ENCODE measurements at places on chromosomes 1 and 21.
A peak's percentile ranks its signal among the peaks of the same experiment; 100 is the strongest.

GRCh38 chr1:234578735-234579134 is 31.2 kb downstream of the IRF2BP2 start:
- no peak for DNase-seq

DNA sequence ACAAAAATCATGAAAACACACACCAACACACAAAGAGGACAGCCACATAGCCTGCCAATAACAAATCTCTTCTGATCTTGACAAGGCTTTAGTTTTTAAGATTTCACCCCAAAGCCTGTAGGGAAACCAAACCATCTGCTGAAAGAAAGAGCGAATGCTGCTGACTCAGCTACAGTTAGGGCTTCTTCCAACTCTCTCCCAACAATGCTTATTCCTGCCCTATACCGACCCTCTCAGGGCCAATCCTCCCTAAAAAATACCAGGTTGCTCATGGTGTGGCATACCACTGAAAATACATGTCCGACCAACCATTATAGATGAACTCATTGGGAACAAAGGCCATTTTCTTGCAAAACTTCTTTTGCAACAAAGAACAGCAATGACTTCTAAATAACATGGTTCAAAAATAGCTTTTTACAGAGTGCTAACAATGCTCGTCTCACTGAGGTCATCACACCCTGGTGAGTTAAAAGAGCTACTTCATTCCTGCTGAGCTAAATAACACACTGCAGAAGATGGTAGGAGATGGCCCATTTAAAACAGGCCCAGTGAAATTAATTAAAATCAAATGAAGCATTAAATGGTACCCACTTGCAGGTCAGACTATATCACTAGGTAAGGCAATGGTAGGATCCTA is 86.1 kb downstream of the KIAA0319L start:
- no peak for DNase-seq

DNA sequence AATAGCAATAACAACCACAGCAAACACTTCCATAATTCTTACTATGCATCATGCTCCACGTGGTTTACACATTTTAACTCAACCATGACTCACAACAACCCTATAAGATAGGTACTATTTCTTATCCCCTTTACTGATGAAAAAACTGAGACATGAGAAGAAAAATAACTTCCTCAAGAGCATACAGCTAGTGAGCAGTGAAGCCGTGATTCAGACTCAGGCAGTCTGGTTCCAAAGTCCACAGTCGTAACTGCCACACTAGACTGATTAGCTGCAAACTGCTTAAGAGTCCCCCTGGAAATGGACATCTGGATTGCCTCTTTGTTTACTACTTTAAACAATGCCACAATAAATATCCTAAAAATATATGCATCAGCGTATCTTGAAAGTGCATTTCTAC is 55.7 kb downstream of the PLD5 start:
- DNase-seq: no peak

- DNase-seq: no peak
Observed at GRCh38 chr1:161079436-161080110, 9.8 kb downstream of the NECTIN4 start.

DNA sequence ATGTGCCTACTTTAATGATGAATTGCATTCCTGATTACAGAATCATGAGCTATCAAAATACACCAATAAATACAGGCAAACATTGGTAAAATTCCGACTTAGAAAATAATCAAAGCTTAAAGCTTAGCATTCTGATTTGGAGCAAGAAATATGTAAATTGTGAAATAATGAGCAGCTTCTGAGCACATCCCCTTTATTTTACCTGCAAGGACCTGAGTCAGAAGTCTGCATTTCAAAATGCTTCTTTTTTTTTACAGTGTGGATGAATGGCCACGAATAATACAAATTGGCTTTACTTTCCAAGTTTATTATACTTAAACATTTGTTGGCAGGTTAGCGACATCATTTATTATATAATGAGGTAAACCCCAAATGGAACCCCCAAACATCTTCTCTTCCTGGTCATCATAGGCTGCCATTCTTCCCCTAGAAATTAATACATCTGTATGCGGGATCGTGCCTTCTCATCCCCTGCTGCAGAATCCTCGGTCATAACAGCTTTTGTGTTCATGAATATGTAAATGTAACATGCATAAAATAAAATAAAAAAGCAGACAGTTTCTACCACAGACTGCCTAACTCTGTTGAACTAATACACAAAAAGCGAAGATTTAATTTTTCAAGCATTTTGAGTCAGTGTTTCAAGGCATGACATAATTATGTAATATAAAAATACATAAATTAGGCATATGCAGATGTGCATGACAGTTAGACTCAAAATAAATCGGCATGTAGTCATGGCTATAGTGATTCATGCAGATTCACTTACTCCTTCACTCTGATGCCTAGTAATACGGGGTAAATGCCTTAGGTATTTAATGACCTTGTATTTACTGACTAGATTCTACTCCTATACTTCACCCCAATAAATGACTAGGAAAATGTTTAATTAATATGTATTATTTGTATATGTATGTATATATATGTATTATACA is 339.7 kb downstream of the USP25 start:
- no peak for DNase-seq

DNA sequence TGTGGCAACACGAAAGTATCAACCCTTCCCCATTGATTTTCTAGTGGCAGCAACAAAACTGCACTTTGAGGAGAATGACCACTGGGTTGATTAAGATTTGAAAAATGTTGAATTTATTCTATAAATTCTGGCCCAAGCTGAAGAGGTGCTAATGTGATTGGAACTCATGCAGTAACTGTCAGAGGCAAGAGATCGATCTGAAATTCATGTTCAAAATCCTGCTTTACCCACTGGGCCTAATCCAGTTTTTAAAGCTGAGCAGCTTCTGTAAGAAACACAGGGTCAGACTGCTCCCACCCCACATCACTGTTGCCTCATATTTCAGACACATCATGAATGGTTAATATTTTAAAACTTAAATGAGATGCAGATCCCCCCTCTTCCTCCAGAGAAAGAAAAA is 617.5 kb upstream of the BEND5 start:
- no peak for DNase-seq

- no peak for DNase-seq
Observed at GRCh38 chr1:109392788-109393616, 4.7 kb downstream of the SORT1 start.

GRCh38 chr1:31830065-31830464 is 14.2 kb upstream of the SPOCD1 start:
- DNase-seq: no peak

DNA sequence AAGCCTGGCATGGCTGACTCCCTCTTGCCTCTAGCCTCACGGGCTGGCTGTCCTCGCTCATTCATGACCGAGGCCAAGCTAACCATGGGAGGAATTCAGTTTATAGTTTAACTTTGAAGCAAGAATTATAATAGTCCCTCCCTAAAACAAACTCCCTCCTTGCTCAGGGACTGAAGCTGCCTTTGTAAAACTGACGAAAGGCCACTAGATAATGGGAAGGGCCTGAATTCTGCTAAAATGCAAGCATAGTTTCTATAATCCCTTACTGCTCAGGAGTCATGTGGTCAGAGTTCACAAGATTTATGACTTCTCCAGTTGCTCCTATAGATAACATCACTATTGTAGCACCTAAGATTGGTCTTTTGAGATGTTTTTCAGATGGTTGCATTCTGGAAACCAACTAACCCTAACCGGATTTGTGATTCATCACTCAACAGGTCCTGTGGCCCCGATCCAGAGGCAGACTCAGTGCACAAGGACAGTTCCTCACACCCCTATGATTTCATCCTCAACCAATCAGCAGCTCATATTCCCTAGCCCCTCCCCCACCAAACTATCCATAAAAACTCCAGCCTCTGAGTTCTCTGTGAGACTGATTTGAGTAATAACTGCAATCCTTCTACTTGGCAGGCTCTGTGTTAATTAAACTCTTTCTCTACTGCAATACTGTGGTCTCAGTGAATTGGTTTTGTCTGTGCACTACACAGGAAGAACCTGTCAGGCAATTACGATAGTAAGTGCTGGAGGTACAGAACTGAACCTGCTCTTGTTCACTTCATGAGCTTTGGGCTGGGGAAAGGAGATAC is 26.4 kb downstream of the HHIPL2 start:
- DNase-seq: no peak

DNA sequence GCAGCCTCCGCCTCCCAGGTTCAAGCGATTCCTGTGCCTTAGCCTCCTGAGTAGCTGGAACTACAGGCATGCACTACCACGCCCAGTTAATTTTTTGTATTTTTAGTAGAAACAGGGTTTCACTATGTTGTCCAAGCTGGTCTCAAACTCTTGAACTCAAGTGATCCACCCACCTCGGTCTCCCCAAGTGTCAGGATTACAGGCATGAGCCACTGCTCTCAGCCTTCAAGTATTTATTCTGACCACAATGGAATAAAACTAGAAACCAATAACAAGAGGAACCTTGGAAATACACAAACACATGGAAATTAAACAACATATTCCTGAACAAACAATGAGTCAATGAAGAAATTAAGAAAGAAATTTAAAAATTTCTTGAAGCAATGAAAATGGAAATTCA is 32.7 kb upstream of the DR1 start:
- no peak for DNase-seq

- no peak for DNase-seq
Observed at GRCh38 chr1:165542647-165543046, 1.2 kb upstream of the LRRC52 start.

- DNase-seq: no peak
Observed at GRCh38 chr1:220278991-220279390, 6.7 kb upstream of the RAB3GAP2 start.

DNA sequence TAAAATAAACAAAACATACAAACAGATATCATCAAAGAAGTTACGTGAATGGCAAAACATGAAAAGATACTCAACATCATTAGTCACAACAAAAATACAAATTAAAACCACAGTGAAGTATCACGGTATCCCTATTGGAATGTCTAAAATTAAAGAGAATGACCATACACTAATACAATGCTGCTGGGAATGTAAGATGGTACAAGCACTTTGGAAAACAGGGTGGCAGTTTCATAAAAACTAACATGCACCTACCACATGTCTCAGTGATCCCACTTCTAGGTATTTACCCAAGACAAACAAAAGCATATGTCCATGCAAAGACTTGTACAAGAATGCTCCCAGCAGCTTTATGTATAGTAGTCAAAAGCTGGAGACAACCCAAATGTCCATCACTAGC is 69.1 kb downstream of the HSF2BP start:
- no peak for DNase-seq

- DNase-seq: no peak
Observed at GRCh38 chr1:161720956-161721737, at the start of gene FCRLB. FCRLB (plus strand) TSS chr1:161721544; CDS start chr1:161722673, 1,129 bp downstream.

DNA sequence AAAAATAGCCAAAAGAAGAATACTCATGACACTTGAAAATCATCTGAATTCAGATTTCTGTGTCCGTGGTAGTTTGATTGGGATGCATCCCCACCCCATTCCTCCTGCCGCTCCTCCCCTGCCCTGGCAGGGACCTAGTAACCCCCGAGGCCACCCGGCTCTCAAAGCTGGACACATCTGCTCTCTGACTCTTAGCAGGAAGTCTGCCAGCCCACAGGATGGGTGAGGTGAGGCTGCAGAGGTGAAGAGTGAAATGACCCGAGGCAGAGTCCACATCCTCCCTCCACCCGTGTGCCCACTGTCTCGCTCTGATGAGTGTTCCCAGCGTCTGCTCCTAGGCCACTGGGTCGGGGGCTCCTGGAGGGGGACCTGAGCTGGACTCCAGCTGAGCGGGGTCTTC is 308.5 kb upstream of the VAMP3 start:
- no peak for DNase-seq

DNA sequence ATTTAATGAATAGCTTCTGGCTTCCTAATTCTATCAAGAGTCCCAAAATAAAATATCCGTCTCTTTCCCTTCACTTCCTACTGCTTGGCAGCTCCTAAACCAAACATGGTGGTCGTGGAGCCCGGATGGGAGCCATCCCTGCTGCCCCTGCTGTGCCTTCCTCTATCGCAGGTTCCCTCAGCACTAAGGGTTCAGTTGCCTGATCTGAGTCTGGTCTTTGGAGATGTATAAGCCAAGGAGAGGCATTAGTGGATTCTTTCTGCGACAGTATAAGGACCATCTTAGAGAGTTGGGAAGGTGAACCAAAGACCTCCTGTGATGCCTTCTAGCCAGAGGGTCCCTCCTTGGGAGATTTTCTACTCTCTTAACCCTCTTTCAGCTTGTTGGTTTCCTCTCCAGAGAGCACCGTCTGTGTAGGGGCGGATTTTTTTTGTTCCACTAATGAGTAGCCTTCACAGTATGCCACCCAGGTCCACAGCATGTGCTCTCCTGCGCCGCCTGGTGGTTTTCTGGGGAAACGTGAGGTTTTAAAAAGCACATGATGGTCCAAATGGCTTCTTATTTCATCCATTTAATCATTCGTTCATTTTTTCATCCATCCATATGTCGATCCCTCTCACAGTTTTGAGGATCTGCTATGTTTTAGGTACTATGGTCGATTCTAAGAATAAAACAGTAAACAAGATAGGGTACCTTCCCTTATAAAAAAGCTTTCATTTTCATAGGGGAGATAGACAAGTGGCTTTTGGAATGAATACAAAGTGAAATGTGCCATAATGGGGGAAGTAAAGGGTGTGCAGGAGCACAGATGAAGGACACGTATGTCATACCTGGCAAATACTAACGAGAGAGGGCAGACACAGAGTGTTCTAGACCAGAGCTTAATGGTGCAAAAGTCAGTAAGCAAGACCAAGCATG is 71.0 kb downstream of the NFASC start:
- peak; percentile 36 for DNase-seq

DNA sequence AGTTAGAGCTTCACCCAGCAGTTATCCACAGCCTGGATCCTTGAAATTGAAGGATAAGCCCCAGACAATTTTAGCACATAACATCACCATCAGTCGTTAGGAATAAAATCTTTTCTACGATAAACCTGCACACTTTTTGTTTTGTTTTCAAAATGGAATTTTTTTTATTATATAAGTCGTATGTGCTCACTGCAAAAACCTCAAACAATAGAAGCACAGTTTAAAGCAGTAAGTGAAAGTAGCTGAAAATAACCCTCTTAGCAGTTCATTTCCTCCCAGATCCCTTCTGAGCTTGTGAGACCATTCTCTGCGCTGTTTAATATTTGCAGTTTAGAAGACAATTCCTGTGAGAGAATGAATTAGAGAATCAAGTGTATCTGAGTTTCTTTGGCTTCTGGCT is 38.3 kb downstream of the ELK4 start:
- no peak for DNase-seq

DNA sequence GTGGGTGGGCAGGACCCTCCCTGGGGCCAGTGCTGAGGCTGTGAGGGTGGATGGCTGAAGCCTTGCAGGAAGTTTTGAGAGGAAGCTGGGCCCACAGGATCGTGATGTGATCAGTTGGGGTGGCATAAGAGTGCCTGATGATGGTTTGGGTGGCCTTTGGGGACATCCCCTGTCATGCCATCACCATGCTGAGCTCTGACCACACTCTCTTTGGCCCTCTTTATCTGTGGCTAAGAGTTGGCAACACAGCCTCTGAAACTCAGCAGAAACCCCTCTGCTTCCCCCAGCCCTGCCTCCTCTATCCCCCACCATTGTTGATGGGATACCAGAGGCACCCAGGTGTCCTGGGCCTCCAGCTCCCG is 19.8 kb downstream of the MIIP start:
- DNase-seq: no peak

- no peak for DNase-seq
Observed at GRCh38 chr1:179127163-179127895, 45.5 kb downstream of the TOR3A start.

Measured in GDM1 (cell line).